ENCODE measurements at places on chromosomes 1 and 21.

DNA sequence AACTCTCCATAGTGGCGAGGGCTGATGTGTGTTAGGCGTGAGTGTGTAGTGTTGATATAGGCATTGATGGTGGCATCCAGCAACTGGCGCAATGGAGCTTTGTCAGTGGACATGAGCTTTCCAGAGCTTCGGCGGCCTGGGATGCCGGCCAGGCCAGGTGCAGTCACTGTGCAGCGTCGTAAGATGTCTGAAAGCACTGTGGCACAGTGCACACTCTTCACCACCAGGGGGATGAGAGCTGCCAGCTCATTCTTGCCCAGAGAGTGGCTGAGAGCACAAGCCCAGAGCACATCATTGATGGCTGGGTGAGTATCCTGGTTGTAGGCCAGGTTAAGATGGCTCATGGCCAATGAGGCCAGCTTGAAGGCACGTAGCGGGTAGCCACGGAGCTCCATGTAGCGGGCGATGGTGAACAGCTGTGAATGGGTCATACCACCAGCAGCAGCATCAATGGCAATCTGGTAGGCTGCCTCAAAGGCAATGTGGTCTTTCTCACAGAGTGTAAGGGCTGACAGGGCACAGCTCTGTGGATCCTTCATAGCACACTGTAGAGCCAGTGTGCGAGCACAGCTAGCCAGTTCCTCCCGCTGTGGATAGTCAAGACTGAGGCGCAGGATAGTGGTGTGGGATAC is 6.7 kb downstream of the UROD start:
- DNase-seq, result no peak

DNA sequence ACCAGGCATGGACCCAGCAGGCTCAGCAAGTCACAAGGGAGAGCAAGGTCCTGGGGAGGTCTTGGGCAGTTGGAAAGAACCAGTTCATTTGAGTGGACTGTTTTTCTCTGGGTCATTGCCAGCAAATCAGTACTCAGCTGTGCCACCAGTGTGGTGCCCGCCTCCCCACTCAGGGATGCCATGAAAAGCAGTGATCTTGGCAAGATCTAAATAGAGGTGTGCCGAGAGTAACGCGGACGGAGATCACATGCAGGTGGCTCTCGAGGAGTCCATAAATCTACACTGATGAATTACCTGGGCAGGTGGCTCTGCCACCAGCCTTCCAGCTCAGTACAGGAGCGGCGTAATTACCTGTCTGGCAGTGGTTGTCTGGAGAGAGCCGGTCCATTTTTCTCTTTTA is 642.2 kb downstream of the PTPRU start:
- no peak for DNase-seq

- DNase-seq, result no peak
Measured at GRCh38 chr1:4526747-4527146, 127.7 kb upstream of the AJAP1 start.

GRCh38 chr1:13832536-13832935 is 132.5 kb downstream of the PRDM2 start:
- no peak for DNase-seq

DNA sequence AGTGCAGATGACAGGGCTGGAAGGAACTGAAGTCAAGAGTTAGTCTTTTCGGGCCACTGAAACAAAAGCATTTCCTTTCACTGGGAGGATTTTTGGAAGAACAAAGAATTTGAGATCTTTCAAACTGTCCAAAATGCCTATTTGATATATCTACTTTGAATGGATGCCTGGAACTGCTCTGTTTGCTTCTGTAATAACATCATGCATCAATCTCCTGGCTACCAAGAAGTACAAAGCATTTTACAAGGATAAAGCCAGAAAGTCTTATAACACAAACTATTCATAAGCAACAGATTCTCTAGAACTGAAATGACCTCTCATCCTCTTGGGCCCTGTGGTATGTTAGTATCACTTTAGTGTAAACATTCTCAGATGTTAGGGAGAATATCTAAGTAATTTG is 18.2 kb upstream of the RHOU start:
- no peak for DNase-seq

DNA sequence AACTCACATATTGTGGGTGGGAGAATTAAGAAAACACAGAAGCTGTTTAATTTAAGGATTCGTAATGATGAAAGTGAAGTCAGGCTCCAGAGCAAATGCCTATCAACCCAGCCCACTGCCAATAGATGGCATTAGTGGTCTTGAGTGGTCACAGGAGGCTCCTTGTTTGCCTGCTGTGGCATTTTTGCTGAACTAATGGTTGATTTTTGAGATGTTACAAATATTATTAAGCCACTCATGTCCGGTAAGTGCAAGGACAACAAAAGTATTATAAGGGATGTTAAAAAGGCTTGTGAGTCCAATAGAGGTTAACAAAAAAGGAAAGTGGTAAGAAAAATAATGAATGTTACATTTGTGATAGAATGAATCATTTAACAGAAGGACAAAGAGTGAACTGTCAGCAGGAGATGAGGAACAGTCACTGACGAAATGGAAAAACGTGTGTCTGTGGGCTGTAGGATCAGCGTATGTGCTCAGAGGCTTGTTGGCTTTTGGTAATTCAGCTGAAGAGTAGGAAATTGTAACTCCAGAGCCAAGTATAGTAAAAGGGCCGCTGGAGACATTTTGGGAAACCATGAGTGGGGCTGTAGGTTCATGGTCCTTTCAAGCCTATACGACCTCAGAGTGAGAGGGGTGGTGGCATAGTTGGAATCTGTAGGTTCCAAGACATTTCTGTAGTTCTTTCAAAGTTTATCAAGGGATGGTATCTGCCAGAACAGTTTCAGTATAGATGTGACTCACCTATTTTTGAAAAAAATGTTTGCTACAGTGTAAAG is 11.2 kb downstream of the SFT2D2 start:
- DNase-seq, result no peak

DNA sequence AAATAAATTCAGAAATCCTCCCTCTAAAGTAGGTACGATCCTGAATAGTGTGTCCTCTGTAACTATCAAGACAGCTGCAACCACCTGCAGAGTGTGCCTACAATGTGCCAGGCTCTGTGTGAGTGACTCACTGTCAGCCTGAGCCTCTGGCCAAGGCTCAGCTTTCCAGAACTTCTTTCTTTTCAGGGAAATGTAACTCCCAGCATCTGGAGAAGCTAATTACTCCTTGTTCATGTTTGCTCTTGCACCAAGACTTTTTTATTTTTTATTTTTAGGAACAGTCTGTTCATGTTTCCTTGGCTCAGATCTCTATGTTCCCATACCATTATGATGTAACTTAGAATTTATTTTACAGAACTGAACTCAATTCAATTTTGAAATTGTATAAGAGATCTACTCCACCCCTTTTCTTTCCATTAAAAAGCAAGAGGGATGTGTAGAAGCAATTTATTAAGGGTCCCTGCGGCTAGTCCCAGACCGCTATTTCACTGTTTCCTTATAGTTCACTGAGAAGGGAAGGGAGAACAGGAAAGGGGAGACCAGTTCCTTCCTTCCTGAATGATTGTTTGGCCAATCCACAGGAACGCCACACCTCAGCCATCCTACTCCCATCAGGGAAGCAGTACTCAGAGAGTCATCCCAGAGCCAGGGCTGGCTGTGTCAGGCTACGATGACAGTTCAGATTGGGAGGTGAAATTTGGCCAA is 112.4 kb upstream of the ZNF648 start:
- DNase-seq, result no peak

All from type B pancreatic cell (in vitro differentiated cells).